Caco-2 (cell line): ENCODE measurements at places on chromosomes 1 and 21.

GRCh38 chr1:8170059-8170835, 144.1 kb upstream of the ERRFI1 start:
- peak; percentile 67 for DNase-seq

GRCh38 chr1:177209357-177209756, 38.6 kb downstream of the BRINP2 start:
- DNase-seq = no peak

DNA sequence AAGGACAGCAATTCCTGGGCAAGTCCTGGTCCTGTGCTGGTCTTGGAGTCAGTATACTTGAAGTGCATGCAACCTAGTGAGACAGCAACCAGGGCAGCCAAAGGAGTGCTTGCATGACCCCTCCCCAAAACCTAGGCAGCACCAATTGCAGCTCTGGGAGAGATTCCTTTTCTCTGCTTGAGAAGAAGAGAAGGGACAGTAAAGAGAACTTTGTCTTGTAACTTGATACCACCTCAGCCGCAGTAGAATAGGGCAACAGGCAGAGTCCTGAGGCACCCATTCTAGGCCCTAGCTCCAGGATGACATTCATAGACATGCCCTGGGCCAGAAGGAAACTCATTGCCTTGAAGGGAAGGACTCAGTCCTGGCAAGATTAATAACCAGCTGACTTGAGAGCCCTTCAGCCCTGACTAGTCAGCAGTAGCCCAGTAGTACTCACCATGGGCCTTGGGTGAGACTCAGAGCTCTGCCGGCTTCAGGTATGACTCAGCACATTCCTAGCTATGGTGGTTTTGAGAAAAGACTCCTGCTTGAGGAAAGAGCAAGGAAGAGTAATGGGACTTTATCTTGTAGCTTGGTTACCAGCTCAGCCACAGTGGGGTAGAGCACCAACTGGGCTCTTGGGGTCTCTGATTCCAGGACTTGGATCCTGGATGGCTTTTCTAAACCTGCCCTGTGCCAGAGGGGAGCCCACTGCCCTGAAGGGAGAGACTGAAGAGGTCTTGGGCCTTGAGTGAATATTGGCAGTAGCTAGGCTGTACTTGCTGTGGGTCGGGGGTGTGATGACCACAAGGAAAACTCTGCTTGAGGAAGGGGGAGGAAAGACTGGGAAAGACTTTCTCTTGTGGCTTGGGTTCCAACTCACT, 51.7 kb upstream of the ACADM start:
- peak; percentile 19 for DNase-seq

GRCh38 chr1:218164111-218164929, 120.8 kb upstream of the RRP15 start:
- DNase-seq = no peak

GRCh38 chr1:56095696-56096665, 483.4 kb downstream of the PLPP3 start:
- DNase-seq = no peak

- peak; percentile 5 for DNase-seq
These were observed 87.8 kb downstream of the DNM3 start for GRCh38 chr1:171929121-171929520.

DNA sequence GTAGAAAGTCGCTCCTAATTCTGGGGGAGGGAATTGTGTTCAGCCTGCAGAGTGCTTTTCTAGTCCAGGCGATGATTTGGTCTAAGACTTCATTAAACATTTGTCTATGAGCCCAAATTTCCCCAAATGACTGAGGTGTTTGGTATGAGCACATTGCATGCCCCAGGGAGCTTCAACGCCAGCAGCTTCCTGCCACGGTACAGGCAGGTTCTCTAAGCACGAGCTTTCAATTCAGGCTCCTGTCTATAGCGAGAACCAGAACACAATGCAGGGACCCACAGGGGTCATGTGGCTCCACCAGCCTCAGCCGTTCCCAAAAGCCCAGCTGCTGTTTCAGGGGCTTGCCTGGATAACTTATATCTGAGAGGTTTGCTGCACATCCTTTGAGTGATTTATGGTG, 34.1 kb upstream of the H6PD start:
- DNase-seq = no peak

GRCh38 chr21:35120631-35121180, 71.6 kb upstream of the RUNX1 start:
- no peak for DNase-seq

DNA sequence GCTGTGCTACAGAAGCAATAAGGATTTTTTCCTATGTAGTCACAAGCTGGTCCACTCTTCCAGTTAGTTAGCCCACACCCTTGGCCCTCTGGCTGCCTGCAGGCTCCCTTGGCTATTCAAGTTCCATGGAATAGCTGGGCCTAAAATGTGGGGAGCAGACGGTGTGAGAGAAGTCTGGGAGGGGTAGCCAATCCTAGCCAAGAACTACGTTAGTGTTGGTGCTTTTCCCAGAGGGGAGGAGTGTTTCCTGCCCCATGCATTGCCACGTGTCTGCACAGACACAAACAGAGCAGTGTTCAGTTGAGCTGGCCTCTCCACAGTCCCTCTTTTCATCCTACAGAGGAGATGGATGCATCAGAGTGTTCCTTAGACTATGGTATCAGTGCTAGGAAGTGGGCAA, 59.0 kb upstream of the IPO9 start:
- no peak for DNase-seq

DNA sequence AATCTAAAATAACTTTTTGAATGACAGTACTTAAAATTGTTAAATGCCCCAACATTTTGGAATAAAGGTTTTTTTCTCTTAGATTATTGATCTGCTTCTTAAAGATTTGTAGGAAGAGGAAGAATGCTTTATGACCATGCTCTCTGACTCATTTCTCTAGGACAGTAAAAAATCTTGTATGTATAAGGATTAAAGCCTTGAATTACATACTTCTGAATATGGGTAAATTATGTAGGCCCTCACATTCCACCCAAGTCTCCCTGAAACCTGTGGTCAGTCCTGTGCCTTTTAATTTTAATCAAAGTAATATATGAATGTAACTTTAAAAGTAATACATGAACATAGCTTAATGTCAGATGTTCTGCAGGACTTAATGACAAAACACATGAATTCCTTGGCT, 50.5 kb downstream of the ABCD3 start:
- no peak for DNase-seq

GRCh38 chr1:226687426-226687825, 51.7 kb downstream of the ITPKB start:
- DNase-seq = no peak

DNA sequence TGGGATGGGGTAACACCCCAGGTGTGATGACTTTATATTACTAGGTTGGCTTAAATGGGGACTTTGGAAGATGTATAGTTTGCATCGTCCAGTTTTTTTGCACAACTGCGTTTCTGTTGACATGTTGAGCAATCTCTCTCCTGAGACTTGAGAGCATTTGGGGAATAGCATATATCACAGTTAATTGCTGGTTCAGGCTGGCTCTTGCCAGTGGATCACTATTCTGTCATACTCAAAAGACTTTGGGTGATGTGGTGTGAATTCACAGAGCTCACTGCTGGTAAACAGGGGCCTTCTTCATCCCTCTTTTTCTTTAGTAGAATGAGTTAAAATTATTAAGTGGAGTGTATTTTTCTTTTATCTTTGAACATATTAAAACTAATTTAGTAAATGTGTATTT, 44.3 kb downstream of the LHX9 start:
- DNase-seq = no peak

GRCh38 chr1:100721526-100722207, 2.1 kb downstream of the VCAM1 start:
- DNase-seq = no peak

GRCh38 chr1:186679924-186680244, 339 bp downstream of the PTGS2 start:
- DNase-seq = no peak

DNA sequence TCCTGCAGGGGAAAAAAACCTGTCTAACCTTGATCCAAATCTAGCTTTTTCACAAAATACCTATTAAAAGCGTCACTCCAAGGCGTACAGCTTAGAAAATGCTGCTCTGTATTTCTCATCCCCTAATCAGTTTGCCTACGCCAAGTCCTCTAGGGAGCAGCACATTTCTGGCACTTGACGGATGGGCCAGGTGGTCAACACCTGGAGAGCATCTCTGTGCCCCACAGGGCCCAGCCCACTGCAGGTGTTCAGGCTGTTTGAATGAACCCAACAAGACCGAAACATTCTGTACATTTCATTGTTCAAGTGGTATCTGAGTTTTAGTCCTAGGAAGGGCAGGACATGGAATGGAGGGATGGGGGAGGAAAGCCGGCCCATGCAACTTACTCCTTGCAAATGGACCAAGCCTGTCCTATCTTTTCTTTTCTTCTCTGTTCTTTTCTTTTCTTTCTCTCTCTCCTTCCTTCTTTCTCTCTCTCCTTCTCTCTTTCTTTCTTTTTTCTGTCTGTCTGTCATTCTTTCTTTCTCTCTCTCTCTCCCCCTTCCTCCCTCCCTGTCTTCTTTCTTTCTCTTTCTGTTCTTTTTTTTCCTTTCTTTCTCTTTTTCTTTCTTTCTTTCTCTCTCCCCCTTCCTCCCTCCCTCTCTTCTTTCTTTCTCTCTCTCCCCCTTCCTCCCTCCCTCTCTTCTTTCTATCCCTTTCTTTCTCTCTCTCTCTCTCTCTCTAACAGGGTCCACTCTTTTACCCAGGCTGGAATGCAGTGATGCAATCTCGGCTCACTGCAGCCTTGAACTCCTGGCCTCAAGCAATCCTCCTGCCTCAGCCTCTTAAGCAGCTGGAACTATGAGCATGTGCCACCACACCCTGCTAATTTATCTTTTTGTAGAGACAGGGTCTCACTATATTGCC, 29.1 kb downstream of the IGFN1 start:
- DNase-seq = peak; percentile 11

DNA sequence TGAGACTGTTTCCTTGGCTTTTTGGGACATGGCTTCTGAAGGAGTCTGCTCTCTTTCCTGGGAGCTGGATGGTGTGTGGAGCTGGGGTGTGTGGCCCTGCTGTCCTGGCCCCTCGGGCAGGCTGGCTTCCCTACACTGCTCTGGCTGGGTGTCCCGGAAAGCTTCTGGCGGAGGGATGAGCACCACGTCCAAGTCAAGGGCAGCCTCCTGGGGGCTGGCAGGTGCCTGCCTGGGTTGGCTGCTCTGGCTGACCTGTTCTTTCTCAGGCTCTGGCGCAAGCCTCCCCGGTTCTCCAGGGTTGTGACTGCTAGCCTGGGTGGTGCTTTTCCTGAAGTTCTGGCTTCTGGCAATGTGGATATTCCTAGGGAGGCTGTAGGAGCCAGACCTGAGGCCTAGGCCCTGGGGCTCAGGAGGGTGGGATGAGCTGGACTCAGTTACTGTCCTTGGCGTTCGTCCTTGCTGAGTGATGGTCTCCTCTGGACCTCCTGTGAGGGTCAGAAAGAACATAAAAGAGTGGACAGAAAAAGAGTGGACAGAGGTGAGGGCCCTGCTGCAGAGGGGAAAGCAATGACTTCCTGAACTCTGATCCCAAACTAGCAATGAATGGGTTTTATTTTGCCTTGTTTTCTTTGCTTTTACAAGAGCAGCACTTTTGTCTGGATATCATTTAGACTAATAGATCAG, 9.4 kb downstream of the C1orf116 start:
- no peak for DNase-seq

DNA sequence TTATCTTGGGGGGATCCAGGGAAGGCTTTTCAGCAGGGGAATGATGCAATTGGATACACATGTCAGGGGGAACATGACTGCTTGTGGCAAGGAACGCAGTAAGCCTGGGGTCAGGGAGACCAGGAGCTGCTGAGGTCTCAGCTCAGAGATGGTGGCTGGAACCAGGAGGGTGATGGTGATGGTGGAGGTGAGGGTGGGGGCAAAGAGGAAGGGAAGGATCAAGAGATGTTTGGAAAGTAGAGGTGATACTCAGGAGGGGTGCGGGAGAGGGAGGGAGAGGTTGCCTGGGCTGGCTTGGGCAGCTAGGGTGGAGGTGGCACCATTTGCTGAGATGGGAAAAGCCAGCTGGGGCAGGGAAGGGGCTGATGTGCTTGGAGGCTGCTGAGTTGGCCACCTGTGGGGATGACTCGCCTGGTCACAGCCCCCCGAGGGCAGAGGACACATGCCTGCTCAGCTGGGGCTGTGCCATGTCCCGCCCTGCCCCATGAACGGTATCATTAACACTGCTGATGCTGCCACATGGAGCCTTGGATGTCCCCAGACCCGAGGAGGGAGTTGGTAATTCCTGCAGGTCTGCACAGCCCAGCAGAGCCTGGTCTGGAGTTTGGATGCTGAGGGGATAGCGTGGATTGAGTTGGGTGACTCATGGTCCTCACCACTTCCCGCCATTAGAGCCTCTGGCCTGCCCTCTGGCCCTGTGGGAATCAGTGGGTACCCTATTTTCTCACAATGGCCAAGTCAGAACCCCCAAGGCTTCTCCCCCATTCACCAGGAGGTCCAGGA, 6.3 kb upstream of the PADI1 start:
- DNase-seq = no peak

DNA sequence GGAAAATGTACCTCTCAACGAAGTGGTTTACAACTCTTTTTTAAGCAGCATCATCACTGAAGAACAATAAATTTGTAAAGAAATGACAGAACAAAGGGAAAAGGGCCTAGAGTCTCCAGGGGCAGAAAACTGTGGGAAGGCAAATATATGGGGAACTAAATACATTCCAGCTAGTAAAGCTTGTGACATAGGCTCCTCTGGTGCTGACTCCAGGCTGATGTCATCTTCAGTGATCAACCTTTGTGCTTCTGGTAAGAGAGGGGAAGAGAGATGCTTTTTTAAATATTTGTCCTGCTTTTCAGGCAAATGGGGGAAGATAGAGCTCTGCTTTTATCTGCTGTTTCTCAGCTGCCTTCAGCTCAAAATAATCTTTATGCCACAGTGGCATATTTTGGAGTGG, 323.2 kb downstream of the LRRIQ3 start:
- DNase-seq = no peak

DNA sequence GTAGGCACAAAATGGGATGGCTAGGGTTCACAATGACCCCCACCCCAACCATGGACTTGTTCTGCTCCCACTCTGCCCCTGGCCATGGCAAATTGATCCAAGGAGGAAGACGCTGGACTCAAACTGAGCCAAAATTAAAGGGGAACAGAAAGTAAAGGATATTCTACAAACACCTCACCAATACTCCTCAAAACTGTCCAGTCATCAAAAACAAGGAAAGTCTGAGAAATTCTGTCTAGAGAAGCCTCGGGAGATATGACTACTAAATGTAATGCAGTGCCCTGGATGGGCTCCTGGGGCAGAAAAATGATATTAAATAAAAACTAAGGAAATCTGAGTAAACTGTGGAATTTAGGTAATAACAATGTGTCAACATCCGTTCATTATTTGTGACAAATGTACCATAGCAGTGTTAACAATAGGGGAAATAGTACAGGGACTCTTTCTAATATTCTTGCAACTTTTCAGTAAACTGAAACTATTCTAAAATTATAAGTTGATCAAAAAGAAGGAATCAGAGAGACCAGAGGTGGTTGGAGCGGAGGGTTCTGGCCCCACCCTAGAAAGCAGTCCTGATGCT, 45.0 kb downstream of the MIS18A start:
- DNase-seq = no peak

DNA sequence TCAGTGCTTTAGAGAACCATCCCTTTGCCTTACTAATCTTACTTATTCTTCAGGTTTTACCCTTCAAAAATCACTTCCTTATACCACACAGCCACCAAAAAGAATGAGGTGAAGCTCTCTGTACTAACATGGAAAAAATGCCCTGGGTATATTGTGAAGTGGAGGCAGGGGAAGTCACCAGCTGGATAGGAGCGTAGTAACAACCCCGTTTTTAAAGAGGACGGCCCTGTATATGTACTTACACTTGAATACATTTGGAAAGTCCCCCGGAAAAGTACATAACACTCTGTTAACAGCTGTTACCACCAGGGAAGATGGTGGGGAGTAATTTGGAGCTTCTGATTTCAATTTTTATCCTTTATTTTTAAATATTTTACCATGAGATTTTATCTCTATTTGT, 28.2 kb upstream of the KHDRBS1 start:
- no peak for DNase-seq

GRCh38 chr1:53460666-53461322, 1.6 kb downstream of the DMRTB1 start:
- DNase-seq = no peak
